T1000 (cell line): ENCODE measurements at places on chromosomes 3 and 15.

DNA sequence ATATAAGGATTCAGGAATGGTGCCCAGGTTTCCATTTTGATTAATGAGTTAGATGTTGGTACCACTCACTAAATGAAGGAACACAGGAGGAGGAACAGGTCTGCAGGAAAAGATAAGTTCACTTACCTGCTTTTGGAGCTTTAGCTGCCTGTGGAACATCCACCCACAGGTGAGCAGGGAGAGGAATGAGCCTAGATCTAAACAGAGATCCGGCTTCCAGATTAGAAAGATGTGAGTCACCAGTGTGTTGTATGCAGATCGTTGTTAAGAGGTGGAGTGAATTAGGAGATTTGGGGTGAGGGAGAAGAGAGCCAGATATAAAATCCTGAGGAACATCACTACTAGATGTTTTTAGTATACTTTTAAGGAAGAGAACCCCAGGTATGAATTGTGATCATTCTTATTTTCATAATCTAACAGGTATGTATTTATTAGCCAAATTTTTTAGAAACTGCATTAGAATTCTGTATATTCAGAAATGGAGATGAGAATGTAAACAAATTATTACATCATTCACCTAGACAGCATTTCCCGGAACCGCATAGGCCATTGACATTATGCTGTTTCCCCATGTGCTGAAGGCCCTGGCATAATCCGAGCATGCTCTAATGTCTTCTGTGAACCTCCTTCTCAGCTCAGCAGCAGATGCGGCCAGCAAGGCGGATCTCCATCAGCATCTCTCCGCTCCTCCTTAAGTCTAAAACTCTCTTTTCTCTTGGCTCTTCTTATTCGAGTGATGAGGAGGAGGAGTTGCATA is 118.2 kb downstream of the KLHL25 start:
- DNase-seq, result no peak

DNA sequence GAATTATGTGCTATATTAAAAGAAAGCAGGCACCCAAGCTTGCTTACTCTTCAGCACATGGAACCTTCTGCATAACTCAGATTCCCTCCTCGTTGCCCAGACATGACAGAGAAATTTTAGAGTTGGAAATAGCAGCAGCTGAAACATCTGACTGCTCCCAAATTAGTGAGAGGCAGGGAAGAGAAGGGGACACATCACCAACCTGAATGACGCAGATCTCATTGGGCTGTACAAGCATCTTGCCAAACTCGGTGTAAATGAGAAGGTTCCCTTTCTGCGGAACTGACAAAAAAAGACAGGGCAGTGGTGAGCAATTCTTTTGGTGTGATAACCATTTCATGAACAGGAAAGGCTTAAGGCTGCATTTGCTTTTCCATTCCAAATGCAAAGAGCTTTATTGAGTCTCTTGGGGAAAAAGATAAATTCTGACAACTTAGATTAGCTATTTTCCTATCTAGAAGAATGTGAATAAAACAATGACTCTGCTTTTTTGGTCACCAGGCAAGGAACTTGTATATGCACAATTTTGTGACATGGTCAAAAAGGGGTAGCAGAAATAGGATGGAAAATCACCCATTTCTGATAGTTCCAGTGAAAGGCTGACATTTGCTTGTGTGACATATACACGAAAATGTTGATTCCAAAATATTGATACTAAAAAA is 35.1 kb downstream of the HGD start:
- DNase-seq, result no peak

- DNase-seq, result no peak
These were observed 9.1 kb downstream of the RBM15B start for GRCh38 chr3:51400166-51400565.

DNA sequence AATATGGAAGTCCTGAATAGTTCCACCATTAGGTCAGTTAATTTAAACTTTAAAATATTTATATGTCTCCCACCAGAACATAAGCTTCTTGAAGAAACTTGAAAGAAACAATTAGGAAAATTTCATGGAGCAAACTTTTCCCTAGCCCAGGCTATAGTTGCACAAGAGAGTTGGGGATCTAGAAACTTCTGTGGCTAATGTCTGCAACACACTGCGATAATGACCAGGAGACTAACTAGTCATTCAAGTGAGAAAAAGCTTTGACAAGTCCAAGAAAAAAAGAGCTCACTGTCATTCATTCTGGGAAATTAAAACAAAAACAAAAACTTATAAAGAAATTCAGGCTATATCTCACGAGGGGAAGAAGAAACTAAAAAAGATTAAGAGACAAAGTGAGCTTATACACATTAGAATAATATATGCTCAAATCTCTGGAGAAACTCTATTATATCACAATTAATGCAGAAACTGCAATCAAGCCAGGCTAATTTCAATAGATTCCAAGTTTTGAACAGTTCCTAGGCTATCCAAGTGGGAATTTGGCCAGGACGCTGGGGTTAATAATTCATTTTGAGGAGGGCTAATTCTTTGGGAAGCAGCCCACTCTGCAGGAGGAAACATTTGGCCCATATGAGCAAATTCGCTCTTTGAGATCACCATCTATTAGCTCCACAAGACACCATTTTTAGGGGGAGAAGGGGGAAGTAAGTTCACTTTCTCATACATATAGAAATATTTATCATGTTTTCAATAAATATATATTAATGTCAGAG is 134.6 kb downstream of the MEIS2 start:
- DNase-seq, result no peak

DNA sequence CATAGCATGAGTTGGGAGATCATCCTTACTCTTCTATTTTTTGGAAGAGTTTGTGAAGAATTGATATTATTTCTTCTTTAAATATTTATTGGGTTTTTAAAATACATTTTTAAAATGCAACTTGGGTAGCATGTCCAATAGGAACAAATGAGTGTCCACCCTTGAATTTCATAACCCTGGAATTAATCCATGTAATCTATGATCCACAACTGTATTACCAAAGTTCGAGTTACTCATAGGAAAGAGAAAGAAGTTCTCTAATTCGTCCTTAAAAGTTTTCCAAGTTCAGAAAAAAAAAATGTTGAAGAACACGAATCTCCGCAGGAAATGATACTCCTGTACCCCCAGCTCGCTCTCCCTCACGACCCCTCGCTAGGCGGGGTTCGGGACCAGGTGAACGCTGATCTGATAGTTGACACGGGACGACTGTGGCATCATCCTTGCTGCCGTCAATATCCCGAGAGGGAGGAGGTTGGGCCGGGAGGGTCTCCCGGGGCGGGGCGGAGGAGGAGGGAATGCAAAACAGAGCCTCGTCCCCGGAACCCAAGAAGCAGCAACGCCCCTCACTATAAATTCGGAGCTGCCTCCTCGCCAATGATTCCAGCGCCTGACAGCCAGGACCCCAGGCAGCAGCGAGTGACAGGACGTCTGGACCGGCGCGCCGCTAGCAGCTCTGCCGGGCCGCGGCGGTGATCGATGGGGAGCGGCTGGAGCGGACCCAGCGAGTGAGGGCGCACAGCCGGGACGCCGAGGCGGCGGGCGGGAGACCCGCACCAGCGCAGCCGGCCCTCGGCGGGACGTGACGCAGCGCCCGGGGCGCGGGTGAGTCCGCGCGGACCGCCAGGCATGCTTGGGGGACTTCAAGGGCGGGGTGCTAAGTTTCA is at the start of gene AGTR1:
TSS of gene AGTR1 (plus strand) at position 598 of the 884 bp plus-strand sequence. CDS start 43,133 bp downstream, outside the sequence.
- DNase-seq, result peak; percentile 41

DNA sequence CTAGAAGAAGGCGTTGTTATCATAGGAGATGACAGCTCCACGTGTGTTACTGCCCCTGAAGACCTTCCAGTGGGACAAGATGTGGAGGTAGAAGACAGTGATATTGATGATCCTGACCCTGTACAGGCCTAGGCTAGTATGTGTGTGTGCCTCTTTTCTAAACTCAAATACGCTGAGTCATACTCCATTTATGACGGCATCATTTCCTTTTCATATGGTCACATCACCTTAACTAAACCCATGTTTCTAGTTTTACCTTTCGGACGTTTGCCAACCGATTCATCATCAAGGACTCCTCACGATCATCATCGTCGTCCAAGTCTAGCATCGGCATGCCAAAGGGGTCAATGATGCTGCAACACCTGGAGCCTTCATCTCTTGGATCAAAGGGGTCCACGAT is 149.0 kb downstream of the CBLB start:
- no peak for DNase-seq

DNA sequence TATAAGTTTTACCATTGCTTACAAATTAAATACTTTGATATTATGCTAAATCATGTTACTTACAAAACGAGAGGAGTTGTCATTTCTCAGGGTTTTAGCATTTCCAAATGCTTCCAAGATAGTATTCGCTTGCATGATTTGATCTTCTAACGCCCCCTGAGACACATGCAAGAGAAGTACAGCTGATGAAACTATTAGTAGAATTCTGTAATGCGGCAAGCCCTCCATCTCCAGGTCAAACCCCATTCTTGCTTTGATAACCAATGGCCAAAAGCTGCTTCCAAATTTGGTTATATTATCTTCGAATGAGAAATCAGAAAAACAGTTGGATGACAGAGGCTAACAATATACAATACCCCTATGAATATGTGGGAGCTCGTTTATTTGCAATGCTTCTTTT is 14.7 kb downstream of the MYH15 start:
- no peak for DNase-seq

- no peak for DNase-seq
These were observed 60.3 kb downstream of the NOX5 start for GRCh38 chr15:69074843-69075224.

GRCh38 chr3:192825216-192825615 is 92.4 kb downstream of the MB21D2 start:
- DNase-seq, result no peak

GRCh38 chr15:54289590-54290136 is 311.4 kb downstream of the UNC13C start:
- no peak for DNase-seq

DNA sequence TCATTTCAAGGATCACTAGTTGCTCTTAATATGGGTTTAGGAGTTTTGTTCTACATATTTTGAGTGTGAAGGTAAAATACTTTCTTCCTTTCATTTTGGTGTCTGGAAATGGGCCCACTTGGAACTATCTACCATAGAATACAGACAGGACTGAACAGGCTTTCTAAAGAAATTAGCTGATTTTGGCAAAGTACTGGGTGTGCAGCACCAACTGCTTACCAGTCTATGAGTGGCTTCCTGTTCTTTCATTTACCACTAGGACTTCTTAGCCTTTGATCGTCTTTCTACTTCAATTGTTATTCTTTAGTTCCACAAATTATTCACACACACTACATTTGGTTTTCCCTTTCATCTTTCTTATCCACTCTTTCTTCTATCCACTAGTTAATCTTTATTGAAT is 1196.3 kb downstream of the ROBO1 start:
- DNase-seq, result no peak

GRCh38 chr15:29867241-29868000 is 45.2 kb upstream of the TJP1 start:
- DNase-seq, result no peak

DNA sequence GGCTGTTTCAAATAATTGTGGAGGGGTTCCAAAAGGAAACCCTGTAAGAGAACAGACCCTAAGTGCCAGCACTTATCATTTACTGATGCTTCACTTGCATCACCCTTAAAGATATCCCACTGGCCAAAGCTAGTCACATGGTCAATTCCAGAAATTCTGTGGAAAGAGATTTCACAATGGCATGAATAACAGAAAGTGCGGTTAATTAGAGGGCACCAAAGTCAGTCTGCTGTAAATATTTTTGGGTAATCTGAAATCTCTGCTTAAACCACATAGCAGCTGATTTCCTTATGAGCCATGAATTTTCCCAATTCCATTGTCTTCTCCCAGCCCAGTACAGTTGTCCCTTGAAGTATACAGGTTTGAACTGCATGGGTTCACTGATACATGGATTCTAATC is 346.1 kb downstream of the SI start:
- no peak for DNase-seq

- no peak for DNase-seq
These were observed 122.7 kb downstream of the MEIS2 start for GRCh38 chr15:36977659-36978058.

DNA sequence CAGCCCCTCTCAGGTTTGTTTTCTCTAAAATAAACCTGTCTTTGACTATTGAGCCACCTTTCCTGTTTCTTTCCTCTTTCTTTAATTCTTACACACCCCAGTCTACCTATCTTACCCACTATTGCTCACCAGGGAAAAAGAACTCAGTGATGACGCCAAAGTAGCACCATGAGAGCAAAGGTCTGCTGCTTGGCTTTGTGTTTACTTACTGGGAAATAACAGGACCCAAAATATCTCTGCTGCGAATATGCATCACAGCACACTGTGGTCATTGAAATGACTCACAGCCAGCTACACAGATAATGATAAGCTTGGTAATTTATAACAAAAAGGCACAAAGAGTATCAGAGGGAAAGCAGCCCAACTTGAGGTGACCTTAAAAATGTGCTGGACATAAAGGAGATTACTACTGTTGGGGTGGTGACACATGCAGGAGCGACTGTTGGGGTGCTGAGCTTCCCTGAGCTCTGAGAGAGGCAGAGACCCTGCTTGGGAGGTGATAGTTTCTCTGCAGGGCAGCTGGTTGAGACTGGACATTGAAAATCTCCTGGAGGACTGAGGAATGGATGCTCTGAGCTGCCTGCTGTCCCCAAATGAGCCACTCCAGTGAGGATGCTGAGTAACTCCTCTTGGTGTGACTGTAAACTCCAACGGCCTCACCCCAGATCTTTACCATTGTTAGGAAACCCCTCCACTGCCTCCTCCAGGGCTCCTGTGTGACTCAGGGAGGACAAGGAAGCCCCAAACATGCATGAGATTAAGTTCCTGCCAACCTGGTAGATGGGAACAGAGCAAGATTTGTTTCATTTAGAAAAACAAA is 14.5 kb downstream of the EFCAB12 start:
- peak; percentile 9 for DNase-seq

DNA sequence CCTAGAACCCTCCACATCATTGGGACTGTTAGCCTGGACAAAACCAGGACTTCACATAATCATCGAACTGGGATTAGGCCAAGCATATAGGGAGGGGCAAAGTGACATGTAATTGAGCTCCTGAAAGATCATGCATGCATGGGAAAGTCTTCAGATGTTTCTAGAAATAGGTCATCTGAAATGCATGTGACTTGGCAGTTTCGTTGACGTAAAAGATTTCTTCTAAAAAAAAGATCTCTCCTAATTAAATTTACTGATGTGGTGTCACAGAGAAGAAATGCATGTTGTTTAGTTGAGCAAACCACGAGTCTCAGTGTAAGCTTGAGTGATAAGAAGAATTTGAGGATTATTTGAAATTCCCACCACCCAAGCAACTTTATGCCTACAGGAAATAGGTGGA is 70.0 kb upstream of the LIMD1 start:
- no peak for DNase-seq

DNA sequence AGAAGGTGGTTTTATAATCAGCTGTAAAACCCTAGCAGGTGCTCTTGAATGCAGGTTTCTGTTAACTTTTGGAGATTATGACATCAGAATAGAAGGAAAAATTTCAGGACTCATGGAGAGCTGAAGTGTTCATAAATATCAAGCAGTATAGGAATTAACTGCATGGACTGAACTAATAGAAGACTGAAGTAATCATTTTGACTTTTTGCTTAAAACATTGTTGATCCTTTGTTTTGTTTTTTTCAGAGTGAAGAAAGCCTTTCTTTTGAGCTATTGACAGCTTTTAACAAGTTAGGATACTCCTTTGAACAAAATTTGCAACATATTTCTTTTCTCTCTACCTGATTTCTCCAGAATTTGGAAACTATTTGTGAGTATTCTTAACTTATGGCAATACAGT is 70.6 kb upstream of the DAZL start:
- DNase-seq, result no peak
